ENCODE measurements at places on chromosomes 5 and 9.
A peak's percentile ranks its signal among the peaks of the same experiment; 100 is the strongest.

- no peak overlapping the region for H3K27ac ChIP-seq
- no peaks in the 10 kb centered on the region for H3K27me3 ChIP-seq
- no peak for DNase-seq
- H3K4me1 ChIP-seq: no peaks in the 10 kb centered on the region
- H3K4me3 ChIP-seq: no peak overlapping the region
Measured at GRCh38 chr9:92077888-92078287, 37.3 kb downstream of the SPTLC1 start.

- H3K4me1 ChIP-seq: no peaks in the 10 kb centered on the region
- H3K27me3 ChIP-seq: no peaks in the 10 kb centered on the region
- H3K4me3 ChIP-seq: no peak within 1 kb of the TSS
- DNase-seq: no peak
Measured at GRCh38 chr5:129747572-129748407, at the start of gene MINAR2. Gene MINAR2 (plus strand): TSS chr5:129748094. CDS start chr5:129748191, 97 bp downstream.

- peak overlapping the region; percentile 36 for H3K4me3 ChIP-seq
- no peaks in the 10 kb centered on the region for H3K36me3 ChIP-seq
- peaks cover 20% of the 10 kb centered on the region for H3K27me3 ChIP-seq
- DNase-seq: no peak
- H3K27ac ChIP-seq: peak overlapping the region; percentile 81
Measured at GRCh38 chr9:137278721-137279711, 1.5 kb downstream of the TOR4A start.

GRCh38 chr5:1772634-1773033, 27.0 kb downstream of the MRPL36 start:
- H3K4me1 ChIP-seq: no peaks in the 10 kb centered on the region
- no peak overlapping the region for H3K4me3 ChIP-seq
- no peak overlapping the region for H3K27ac ChIP-seq
- DNase-seq: no peak
- H3K36me3 ChIP-seq: no peaks in the 10 kb centered on the region
- peaks cover 3% of the 10 kb centered on the region for H3K27me3 ChIP-seq

DNA sequence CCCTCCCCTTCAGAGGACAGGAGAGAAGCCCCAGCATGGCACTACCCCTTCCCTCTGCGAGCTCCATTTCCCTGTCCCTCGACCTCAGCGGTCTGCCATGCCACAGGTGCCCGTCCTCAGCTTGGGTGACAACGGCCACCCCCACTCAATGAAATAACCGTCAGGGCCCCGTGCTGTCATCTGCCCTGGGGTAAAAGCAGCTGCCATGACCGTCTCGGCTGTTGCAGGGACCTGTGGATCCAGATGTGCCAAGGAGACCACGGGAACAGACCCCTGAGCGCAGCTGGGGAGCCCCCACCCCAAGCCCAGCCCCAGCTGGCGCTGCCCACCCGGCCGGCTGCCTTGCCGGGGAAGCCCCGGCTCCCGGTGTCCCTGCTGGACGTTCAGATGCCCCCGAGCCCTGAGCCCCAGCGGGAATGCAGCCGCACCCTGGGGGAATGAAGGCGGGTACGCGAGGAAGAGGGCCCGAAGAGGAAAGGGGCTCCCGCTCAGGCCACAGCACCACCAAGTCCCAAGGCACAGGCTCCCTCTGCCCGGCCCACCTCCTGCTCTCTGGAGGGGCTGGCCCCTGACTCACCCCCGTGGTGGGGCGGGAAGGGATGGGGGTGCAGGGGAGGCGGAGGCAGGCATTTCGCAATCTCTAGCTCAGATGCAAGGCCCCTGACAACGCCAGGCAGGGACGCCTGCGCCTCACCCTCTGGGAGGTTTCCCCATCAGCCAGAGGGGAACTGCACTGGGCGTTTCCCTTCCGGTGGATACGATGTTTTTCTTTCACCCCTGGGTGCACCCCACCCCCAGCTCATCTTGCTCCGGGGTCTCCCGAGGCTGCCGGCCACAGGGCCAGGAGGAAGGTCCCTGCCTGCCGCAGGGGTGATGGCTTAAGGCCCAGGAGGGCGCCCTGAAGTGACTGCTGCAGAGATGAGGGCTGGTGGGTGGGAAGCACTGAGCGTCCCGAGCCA, 49.2 kb downstream of the NACC2 start:
- DNase-seq: no peak
- H3K36me3 ChIP-seq: no peaks in the 10 kb centered on the region
- H3K27ac ChIP-seq: no peak overlapping the region
- H3K27me3 ChIP-seq: no peaks in the 10 kb centered on the region

DNA sequence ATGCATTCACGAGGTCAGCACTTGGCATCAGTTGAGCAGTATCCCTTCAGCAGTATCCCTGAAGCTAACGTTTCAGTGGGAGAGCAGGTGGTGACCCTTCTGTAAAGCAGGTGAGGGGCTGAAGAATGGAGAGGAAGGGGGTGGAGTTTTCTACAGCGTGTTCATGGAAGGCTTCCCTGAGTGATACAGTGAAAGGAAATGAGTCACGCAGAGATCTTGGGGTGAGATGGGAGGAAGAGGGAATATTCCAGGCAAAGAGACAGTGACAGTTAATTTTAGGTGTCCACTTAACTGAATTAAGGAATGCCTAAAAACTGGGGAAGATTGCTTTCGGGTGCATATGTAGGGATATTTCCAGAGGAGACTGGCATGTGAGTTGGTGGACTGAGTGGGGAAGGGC, 25.7 kb downstream of the TAS2R1 start:
- DNase-seq: no peak
- no peaks in the 10 kb centered on the region for H3K4me1 ChIP-seq
- H3K27me3 ChIP-seq: no peaks in the 10 kb centered on the region
- no peak overlapping the region for H3K4me3 ChIP-seq
- H3K27ac ChIP-seq: no peak overlapping the region

DNA sequence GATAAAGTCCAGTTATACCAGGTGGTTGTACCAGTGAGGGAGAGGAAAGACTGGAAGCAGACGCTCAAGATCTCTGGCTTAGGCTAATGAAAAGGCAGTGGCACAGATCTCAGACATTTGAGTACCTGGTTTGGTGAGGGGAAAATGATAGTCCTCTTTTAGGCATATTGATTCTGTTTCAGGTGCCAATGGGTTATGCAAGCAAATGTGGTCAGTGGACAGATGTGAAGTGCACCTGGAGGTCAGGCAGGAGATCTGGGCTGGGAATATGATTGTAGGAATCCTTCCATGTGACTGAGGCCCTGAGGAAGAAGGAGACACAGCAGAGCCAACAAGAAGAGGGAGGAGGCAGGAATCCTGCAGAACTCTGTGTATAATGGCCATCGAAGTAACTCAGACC, 63.7 kb upstream of the SMARCA2 start:
- H3K36me3 ChIP-seq: no peaks in the 10 kb centered on the region
- no peak for DNase-seq
- no peak overlapping the region for H3K27ac ChIP-seq

DNA sequence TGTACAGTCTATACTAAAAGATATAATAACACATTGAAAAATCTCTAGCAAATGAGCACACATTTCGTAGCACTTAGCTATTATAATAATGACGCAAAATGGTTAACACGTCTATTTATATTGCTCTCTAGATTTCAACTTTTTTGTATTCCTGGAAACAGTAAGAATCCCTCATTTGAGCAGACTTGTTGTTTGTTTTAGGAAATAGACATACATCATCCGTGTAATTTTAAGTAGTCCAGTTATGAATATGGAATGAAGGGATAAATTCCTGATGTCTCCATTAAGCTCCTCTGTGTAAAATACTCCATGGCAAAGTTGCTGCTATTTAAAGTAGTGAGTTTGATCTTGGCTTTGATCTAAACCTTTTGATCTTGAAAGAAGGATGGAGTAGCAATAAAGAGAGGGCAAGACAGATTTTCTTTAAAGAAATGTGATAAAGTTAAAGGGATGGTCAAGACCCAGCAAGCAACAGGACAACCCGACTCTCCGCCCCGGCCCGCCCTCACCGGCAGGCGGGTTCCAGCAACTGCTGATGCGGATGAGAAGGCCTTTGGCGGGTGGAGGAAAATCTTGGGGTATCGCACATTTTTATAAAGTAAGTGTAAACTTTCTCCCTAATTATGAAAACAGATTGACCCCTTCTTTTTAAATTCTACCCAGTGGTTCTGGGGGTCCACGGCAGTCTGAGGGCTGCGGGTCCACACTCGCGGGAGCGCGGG, 277.4 kb downstream of the AOPEP start:
- no peaks in the 10 kb centered on the region for H3K36me3 ChIP-seq
- peaks cover 17% of the 10 kb centered on the region for H3K4me1 ChIP-seq
- peak; percentile 32 for DNase-seq
- no peaks in the 10 kb centered on the region for H3K27me3 ChIP-seq

DNA sequence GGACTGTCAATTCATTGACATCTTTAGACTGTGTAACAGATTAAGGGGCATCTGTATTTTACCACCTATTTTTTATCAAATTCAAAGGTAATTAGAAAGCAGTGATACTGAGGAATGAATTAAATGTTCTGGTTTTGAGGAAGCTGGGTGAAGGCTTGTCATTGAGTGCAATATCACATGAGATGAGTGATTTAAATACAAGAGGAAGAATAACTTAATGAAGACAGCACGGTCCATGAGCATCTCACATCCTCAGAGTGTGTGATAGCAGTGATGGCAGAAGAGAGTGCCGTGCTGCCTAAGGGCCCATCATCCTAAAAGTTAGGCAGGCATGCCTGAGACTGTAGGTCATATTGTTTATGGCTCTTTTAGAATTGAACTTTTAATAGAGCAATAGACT, 263.3 kb downstream of the MAST4 start:
- no peaks in the 10 kb centered on the region for H3K27me3 ChIP-seq
- no peaks in the 10 kb centered on the region for H3K36me3 ChIP-seq
- H3K4me3 ChIP-seq: no peak overlapping the region
- no peak for DNase-seq
- no peak overlapping the region for H3K27ac ChIP-seq

DNA sequence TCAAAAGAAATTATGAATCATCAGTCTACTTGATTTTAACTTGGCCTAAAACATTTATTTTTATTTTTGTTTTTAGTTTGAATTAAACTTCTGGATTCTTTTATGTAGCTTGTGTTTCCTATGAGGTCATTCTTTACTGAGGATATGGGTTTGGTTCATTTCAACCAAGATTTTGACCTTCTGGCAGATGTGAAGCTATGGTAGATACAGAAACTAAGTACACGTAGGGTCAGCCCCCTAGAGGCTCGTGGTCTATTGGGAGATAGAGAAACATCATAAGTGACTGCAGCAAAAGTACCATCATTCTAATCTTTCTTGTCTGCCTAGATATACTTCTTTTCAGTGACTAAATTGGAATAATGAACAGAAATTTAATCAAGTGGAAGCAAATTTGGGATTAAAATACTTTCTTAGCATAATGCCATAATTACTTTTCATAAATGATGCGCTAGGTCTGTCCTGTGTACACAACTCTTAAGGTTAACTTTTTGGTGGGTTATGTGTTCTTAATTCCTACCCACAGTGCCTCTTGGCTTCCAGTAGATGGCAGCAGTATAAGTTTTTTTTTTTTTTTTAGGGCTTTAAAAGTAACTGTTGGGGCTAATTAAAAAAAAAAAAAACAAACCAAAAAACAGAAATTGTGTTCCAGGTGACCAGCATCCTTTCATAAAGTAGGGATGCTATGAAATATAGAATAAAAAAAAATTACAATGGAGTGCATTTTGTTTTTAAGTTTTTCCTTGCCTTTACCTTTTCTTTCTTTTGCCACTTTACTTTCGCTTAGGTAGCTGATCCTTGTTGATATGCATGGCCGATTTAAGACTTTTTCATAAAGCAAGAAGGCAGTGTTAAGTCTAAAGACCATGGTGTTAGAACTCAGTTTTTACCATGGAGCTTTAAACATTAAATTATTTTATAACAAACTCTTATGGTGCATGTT, 49.9 kb downstream of the LRRTM2 start:
- no peaks in the 10 kb centered on the region for H3K27me3 ChIP-seq
- no peak overlapping the region for H3K4me3 ChIP-seq
- H3K36me3 ChIP-seq: peaks cover 25% of the 10 kb centered on the region
- peaks cover 11% of the 10 kb centered on the region for H3K4me1 ChIP-seq

- H3K4me1 ChIP-seq: no peaks in the 10 kb centered on the region
- DNase-seq: no peak
- no peaks in the 10 kb centered on the region for H3K27me3 ChIP-seq
- no peaks in the 10 kb centered on the region for H3K36me3 ChIP-seq
Measured at GRCh38 chr5:25119650-25120049, 474.9 kb upstream of the CDH10 start.

DNA sequence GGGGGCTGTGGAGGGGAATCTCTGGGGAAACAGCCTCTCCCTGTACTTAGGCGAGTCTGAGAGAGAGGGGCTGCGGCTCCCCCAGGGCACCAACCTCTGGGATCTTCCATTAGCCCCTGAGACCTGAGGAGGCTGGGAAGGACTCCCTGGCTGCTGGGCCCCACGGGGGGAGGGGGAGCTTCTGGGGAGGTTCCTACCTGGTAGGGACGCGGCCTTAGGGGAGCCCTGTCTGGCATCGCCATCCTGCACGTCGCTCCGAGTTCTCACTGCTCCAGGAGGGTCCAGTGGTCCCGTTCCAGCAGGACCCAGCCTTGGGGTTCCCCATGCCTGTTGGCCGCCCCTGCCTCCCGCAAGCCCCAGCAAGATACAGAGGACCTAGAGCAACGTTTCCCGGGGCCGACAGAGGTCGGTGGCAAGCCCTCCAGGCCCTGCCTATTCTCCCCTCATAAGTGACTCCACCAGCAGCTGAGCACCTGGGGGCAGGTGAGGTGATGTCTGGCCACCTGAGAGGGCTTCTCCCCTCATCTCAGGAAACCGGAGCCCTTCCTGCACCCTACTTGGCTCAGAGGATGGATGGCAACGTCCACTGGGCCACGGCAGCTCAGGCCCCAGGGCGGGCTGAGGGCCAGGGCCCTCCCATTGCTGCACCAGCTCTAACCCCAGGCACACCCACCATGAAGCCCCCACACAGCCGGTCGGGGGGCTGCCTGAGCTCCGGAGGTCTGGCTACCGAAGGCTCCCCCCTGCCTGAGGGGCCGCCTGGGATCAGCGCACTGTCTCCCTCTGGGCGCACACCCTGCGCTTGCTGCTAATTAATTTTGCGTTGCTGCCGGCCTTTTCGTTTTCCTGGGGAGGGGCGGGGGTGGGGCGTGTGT, 22.5 kb downstream of the TPPP start:
- H3K27me3 ChIP-seq: no peaks in the 10 kb centered on the region
- no peaks in the 10 kb centered on the region for H3K36me3 ChIP-seq
- no peak overlapping the region for H3K4me3 ChIP-seq

- no peaks in the 10 kb centered on the region for H3K36me3 ChIP-seq
- no peak overlapping the region for H3K4me3 ChIP-seq
- H3K27me3 ChIP-seq: no peaks in the 10 kb centered on the region
- no peak overlapping the region for H3K27ac ChIP-seq
Measured at GRCh38 chr5:169115461-169116124, 185.3 kb downstream of the SLIT3 start.

- no peaks in the 10 kb centered on the region for H3K27me3 ChIP-seq
- no peaks in the 10 kb centered on the region for H3K36me3 ChIP-seq
- no peak overlapping the region for H3K27ac ChIP-seq
- no peak overlapping the region for H3K4me3 ChIP-seq
Measured at GRCh38 chr9:90070469-90070868, 465.7 kb downstream of the GADD45G start.

Measured in gastrocnemius medialis (tissue), 4 donors.